ENCODE measurements at places on chromosomes 3 and 15.

- DNase-seq = no peak
Measured at GRCh38 chr15:96267463-96267862, 63.0 kb upstream of the NR2F2 start.

GRCh38 chr15:50112488-50113186 is 6.4 kb downstream of the ATP8B4 start:
- no peak for DNase-seq

DNA sequence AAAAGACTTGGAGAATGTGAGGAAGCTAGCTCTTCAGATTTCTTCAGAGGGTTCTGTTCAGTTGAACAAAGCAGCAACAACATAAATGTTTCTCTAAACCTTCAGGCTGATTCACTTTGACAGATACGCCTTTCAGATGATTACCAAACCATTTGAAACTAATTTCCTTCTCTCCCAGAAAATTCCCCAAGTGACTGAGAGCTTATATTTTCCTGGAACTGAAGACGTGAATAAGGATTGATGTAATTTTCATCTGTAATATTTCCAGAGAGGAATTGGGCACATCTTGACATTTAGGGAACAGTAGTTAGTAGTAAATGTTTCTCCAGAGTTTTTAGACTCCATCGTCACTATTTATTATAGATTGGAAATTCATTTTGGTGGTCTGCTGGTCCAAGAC is 108.6 kb upstream of the AADACL2 start:
- no peak for DNase-seq

- DNase-seq = no peak
Measured at GRCh38 chr15:94064676-94065313, 166.6 kb upstream of the MCTP2 start.

GRCh38 chr15:96351761-96352603 is 21.5 kb downstream of the NR2F2 start:
- DNase-seq = no peak

DNA sequence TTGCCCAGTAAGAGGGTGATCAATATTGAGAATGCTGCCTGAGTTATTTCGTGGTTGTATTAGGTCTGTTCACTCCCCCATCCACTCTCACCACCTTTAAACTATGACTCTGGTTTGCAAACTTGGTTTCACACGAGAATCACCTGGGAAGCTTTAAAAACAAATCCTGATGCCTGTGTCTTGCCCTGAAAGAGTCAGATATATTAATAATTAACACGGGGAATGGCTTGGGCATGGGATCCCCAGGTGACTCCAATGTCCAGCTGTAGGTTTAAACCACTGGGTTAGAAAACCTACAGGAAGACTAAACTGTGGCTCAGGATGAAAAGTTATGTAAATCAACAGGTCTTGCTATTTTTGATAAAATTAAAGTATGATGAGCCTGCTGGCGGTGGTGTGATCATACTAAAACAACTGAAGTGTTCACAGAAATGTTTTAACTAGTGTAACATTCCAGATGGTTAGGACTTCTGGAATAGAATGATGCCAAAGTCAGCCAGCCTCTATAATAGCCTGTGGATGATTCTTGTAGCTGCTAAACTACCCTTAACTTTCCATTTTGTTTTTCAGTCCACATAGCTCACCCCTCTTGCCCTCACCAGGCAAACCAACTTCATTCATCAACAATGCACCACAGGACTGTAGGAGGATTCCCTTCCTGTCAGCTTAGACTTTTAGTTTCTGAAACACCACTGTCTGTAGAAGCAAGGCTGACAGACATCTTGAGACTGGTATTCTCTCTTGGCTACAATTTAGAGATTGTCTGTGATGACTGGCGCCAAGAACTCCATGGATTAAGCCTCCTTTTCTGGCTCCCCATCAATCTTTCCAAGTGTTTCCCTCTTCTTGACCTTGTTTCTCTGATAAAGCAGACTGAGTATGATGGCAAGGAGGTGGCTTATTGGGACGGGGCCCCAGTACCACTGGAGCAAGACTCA is 119.1 kb upstream of the ADAMTS9 start:
- no peak for DNase-seq

GRCh38 chr15:28107904-28108275 is 8.8 kb upstream of the OCA2 start:
- DNase-seq = no peak

DNA sequence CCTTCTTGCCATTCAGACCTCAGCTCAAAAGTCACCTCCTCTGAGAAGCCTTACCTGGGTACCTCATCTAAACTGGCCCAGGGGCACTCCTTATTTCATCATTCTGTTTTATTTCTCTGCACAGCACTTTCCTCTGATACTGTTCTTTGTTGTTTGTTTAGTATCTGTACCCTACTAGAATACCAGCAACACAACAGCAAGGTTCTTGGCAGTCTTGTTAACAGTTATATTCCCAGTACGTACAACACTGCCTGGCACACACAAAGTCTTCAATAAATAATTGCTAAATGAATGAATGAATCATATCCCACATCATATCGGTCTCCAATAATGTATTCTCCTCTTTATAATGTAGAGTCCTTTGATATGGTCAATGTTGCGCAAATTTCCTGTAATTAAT is 188.1 kb downstream of the FOXP1 start:
- no peak for DNase-seq

DNA sequence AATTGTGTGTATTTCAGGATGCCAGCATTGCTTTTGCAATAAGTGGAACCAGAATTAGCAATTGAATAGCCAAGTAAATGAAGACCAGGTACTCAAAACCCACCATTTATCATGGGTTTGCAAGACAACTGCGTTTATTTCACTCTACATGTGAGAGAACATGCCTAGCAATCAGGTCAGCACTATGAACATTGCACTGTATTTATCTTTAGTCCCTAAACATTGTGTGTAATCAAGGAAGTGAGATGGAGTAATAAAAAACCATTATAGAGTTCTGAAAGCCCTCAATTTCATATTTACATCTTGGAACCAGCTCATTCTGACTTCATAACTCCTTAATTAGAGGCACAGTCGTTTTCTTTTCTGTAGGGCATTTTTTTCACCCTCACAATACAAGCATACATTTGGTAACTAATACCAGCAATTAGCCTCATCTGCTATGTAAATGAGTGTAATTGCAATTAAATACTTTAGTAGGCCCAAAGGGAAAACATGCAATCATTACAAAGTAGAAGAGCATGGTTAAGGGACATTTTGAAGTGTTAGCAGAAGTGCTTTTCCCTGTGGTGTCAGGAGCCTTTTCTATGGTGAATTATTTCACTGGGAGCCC is 153.1 kb upstream of the DPH6 start:
- no peak for DNase-seq

DNA sequence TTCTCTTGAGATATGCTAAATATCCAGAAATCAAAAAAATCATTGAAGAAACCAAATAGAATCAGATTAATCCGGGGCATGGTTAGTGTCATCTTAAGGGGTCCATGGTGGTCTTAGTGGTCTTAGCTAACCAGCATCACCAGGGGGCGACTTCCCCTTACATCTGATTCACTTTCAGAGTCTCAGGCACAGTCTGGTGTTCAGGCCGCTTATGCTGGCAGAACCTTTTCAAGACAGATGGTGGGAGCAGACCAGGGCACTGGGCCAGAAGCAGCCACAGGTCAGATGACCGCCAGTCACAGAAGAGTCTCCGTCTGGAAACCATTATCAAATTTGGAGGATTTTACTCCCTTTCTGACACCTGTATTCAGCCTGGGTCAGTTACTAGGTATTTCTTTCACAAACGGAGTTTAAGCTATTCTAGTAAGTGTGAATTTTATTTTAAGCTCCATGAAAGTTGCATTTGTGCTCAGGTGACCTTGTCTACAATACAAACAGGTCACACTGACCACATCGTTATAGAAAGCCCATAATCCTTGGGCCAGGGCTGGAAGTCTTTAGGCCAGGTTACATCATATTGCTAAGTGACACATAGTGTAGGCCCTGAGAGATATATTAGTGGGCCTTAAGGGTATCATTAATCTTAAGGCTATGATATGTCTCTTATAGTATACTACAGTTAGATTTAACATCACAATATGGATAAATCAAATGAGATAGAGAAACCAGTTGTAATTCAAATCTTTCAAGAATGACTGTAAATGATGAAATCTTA is 365.5 kb downstream of the GBE1 start:
- no peak for DNase-seq

- no peak for DNase-seq
Measured at GRCh38 chr3:140765246-140765645, 87.4 kb downstream of the TRIM42 start.

- no peak for DNase-seq
Measured at GRCh38 chr3:195042743-195043606, 228.0 kb downstream of the XXYLT1 start.

GRCh38 chr3:25438791-25439555 is 10.9 kb downstream of the RARB start:
- DNase-seq = no peak

- no peak for DNase-seq
Measured at GRCh38 chr3:150370999-150371398, 37.1 kb upstream of the TSC22D2 start.

- no peak for DNase-seq
Measured at GRCh38 chr3:98584547-98584946, 8.9 kb downstream of the CPOX start.

DNA sequence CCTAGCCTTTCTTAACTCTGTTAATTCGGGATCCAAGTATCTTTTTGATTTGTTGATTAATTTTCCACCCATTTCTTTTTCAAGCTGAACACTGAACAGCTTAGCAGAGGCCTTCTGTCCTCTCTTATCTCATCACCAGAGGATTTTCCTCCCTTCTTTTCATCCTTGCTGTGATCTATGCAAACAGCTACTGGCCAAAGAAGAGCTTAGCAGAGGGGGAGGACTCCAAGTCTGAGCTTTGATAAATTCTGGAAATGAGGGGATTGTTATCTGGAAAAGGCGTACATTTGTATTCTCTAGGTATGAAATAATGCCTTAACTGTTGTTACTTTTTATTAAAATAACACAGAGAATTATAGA is 13.4 kb downstream of the DZIP3 start:
- DNase-seq = no peak

DNA sequence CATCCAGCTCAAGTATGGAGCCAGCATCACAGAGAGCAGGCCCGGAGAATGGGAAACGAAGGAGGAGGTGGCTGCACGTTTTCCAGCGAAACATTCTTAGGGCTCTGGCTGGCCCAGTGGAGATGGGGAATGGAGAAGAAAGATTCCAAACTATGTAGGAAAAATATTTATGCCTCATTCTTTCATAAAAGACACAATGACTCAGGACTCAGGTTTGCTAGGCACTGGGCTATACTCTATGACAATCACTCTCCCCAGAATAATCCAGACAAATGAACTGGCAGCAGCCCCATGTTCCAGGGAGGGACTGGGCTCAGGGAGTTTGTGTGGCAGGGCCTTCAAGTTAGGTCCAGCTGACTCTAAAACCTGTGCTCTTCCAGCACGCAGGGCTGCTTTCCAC is 110.8 kb upstream of the RAD18 start:
- DNase-seq = no peak

DNA sequence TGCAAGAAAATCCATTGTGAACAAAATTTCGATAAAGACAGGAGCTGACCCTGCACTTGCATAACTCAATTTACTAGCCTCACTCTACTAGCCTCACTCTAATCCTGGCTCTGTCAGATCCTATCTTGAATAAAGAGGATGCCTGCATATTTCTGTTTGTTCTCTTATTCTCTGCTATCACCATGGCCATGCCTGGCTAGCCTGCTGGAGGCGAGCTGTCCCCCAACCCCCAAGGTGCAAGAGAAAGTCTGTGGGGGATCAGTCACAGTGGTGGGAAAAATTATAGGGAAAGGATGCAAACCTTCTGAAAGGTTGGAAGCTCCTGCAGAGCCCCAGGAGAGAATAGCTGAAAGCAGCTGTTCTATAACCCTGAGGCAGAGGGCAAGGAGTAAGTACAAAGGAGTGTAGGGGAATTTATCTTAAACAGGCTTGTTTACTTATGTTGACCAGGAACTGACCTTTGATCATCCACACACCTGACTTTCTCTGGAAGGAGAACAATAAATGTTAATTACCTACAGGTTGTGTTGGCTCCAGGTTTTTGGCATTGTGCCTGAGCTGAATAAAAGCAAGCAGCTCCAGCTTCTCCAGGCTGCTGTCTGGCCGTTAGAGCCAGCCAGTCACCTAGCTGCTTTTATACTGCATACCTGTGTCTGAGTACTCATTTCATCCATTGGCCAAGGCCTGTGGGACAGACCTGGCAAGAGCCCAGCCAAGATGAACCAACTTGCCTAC is 137.7 kb upstream of the RASGRP1 start:
- no peak for DNase-seq

- DNase-seq = no peak
Measured at GRCh38 chr3:65873869-65874268, 164.8 kb downstream of the MAGI1 start.

- DNase-seq = no peak
Measured at GRCh38 chr15:56180851-56181250, 62.8 kb downstream of the RFX7 start.

- no peak for DNase-seq
Measured at GRCh38 chr3:17027318-17027717, 142.6 kb downstream of the PLCL2 start.

- DNase-seq = no peak
Measured at GRCh38 chr3:194054540-194054939, 81.4 kb upstream of the HES1 start.

- DNase-seq = no peak
Measured at GRCh38 chr3:136982520-136983138, 24.8 kb downstream of the IL20RB start.

DNA sequence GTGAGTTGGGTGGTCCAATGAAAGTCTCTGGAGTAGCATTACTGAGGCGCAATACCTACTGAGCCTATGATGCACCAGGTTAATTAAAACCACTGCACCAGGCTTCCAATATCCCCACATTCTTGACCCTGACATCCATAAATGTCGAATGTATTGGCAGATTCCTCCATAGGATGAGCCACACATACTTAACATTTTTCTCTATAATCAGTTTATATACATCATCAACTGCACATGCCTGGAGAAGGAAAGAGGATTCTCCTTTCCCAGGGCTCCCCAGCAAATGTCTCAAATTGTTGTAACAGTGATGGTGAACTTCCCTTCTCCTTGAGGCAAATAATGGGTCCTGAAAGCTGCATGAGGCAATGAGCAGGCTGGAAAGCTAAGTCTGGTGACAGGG is 82.3 kb upstream of the LPP start:
- DNase-seq = no peak

GRCh38 chr3:51798411-51798963 is 19.4 kb upstream of the IQCF6 start:
- no peak for DNase-seq

DNA sequence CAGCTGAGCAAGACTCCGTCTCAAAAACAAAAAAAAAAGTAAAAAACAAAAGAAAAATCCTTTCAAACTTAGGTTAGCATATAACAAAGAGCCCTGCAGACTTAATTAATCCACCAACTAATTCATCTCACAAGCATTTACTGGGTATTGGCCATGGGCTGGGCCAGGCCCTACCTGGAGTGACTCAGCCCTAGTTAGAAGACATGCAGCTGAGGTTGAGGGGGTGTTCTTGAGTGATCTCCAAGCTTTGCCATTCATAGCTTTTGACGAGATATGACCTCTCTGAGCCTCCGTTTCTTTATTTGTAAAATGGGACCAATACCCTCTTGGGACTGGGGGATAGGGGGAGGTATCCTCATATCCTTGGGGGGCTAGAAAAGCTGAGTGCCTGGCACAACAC is 7.8 kb downstream of the FBXL22 start:
- DNase-seq = no peak
